ENCODE measurements at places on chromosomes 11 and 22. TPM values are rescaled to one million over a fixed set of nuclear protein-coding genes. Genes with fewer than 3 reads are reported as not detected.

GRCh38 chr11:13102513-13102840 is 93.4 kb downstream of the RASSF10 start:
- H3K4me1 ChIP-seq, result no peaks in the 10 kb centered on the region
- H3K4me3 ChIP-seq, result no peak overlapping the region
- H3K27ac ChIP-seq, result no peak overlapping the region
- no peak for DNase-seq
- peaks cover 21% of the 10 kb centered on the region for H3K27me3 ChIP-seq

- peak overlapping the region; percentile 25 for H3K27ac ChIP-seq
- peaks cover 2% of the 10 kb centered on the region for H3K36me3 ChIP-seq
- H3K4me3 ChIP-seq, result no peak overlapping the region
- peaks cover 49% of the 10 kb centered on the region for H3K4me1 ChIP-seq
Observed at GRCh38 chr22:37204045-37204655, 8.1 kb downstream of the SSTR3 start.

- no peaks in the 10 kb centered on the region for H3K4me1 ChIP-seq
- peaks cover 7% of the 10 kb centered on the region for H3K27me3 ChIP-seq
- DNase-seq, result no peak
- no peak overlapping the region for H3K4me3 ChIP-seq
- no peaks in the 10 kb centered on the region for H3K36me3 ChIP-seq
- no peak overlapping the region for H3K27ac ChIP-seq
Observed at GRCh38 chr22:30457981-30458380, 13.8 kb downstream of the SEC14L3 start.

GRCh38 chr11:88043149-88043548 is 132.1 kb downstream of the RAB38 start:
- no peak for DNase-seq
- no peaks in the 10 kb centered on the region for H3K36me3 ChIP-seq
- no peak overlapping the region for H3K27ac ChIP-seq
- H3K4me1 ChIP-seq, result no peaks in the 10 kb centered on the region
- peaks cover 5% of the 10 kb centered on the region for H3K27me3 ChIP-seq
- no peak overlapping the region for H3K4me3 ChIP-seq

- H3K4me1 ChIP-seq, result peaks cover 24% of the 10 kb centered on the region
- H3K4me3 ChIP-seq, result peak within 1 kb of the TSS; percentile 36
- H3K36me3 ChIP-seq, result no peaks in the 10 kb centered on the region
- H3K27ac ChIP-seq, result peak within 1 kb of the TSS; percentile 77
- no peak for DNase-seq
- H3K27me3 ChIP-seq, result peaks cover 87% of the 10 kb centered on the region
Observed at GRCh38 chr11:44309478-44310205, at the start of gene ALX4. Gene ALX4 (minus strand): TSS chr11:44310139. CDS start chr11:44310062, 77 bp downstream.

- H3K27me3 ChIP-seq, result no peaks in the 10 kb centered on the region
- no peak overlapping the region for H3K4me3 ChIP-seq
- no peak for DNase-seq
- H3K27ac ChIP-seq, result no peak overlapping the region
Observed at GRCh38 chr11:71542879-71543777, 5.1 kb upstream of the KRTAP5-9 start.

- H3K4me1 ChIP-seq, result no peaks in the 10 kb centered on the region
- H3K27me3 ChIP-seq, result no peaks in the 10 kb centered on the region
- no peaks in the 10 kb centered on the region for H3K36me3 ChIP-seq
- no peak overlapping the region for H3K4me3 ChIP-seq
- DNase-seq, result no peak
Observed at GRCh38 chr11:29985248-29985647, 31.6 kb downstream of the KCNA4 start.

GRCh38 chr22:43535741-43536140 is 123.9 kb downstream of the MPPED1 start:
- H3K27me3 ChIP-seq, result no peaks in the 10 kb centered on the region
- no peaks in the 10 kb centered on the region for H3K36me3 ChIP-seq
- no peak for DNase-seq
- no peaks in the 10 kb centered on the region for H3K4me1 ChIP-seq
- no peak overlapping the region for H3K27ac ChIP-seq
- no peak overlapping the region for H3K4me3 ChIP-seq

The ARHGEF12 gene
- total RNA-seq, result 9.6 TPM

The DMC1 gene
- 10.1 TPM for total RNA-seq

The MAP4K2 gene
- total RNA-seq, result 84.2 TPM
